Glutamatergic neuron (in vitro differentiated cells): ENCODE measurements at places on chromosomes 7 and 10. TPM values are rescaled to one million over a fixed set of nuclear protein-coding genes. Genes with fewer than 3 reads are reported as not detected.

DNA sequence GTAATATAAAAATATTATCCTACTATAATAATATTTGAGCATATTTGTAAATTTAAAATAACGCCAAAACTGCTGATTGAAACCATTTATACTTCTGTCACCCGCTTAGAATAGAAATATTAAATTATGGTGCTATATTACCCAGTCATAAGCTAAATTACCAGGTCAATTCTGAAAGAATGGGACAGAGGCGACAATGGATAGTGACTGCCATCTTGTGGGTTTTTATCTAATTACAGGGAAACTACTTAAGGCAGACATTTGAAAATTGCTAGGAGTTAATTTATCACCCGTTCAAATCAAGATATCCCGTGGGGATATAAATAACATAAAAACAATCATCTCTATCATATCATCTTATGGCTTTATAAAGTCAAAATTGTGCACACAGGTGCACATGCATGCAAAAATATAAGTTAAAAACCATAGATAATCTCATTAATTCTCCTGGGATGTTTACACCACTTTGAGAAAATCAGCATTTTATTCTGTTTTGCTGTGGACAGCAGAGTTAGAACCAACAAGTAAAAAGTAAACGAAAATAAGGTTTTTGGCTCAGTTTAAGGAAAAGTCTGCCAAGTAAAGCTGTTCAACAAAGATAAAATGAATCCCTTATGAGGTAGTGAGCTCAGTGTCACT lies 41.3 kb upstream of the HPSE2 start:
- DNase-seq: no peak

The CLDN3 gene
- not detected for total RNA-seq

GRCh38 chr7:99404235-99404976 lies 4.0 kb downstream of the PDAP1 start:
- DNase-seq: no peak

The PPP1R17 gene
- total RNA-seq: 657 TPM

- DNase-seq: no peak
Observed at GRCh38 chr7:139367438-139368155, 7.9 kb downstream of the LUC7L2 start.

DNA sequence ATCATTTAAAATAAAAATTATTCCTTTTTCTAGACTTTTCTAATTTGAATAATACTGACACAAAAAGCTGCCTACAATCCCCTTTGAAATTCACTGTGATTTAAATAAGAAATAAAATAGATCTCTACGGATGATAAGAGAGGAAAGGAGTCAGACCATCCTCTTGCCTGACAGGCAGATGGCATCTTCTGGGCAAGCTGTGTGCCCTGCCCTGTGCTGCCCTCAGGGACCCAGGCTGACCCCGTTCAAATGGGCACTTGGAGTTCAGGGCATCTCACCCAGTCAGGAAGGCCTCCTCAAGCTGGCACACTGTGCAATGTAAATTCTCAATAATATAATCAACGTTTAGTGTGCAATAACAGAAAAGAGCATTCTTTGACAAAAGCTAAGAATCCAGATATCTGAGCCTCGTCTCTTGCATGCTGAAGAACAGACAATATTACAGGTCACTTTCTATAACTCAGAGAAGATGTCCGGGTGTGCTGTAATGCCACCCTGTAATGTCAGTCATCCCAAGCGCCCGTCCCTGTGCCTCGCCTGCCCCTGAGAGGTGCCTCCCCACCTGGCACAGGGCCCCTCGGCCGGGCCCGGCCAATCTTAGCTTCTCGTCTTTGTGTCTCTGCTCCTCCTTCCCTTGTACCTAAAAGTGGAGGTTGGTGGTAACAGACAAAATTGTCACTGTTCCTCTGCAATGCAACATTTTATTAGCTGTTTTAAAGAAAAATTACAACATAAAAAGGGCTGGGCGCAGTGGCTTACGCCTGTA lies 263.3 kb downstream of the COBL start:
- DNase-seq: no peak

GRCh38 chr7:151871904-151872303 lies 5.0 kb downstream of the PRKAG2 start:
- DNase-seq: no peak

The CALML3 gene
- not detected for total RNA-seq

The CNNM1 gene
- 0.10 TPM for total RNA-seq

DNA sequence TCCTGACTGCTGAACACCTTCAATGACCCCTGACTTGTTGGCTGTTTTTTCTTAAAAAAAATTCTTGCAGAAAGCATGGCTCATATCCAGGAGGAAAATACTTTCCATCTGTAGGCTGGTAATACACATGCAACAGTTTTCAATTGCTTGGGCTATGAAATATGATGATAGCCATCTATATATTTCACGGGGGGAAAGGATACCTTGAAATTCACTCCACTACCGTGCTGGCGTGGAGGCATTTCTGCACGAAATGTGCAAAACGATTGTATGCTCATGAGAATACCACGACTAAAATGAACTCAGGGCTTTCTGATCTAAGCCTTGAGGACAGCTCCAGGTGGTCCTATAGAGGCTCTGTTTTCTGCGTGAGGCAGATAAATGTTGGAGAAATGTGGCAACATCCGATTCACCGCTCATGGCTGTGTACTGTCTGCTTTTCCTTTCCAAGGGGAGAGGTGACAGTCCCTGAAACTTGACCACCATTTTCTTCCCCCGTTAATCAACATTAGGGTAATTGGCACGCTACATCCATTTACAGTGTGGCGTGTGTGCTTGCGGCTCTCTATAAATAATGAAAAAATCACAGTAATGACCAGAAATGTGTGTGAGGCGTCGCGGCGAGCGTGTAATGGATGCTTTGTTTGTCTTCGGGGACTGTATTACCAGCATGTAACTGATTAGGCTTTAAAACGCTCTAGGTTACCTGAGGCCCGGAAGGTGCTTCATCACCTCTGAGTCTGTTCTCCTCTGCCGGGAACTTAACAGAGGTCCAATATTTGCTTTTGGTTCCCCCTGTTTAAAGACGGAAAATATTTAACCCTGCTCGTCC lies 12.8 kb upstream of the CARD11 start:
- no peak for DNase-seq

The DGKB gene
- 57.8 TPM for total RNA-seq

The JCAD gene
- 0.32 TPM for total RNA-seq

DNA sequence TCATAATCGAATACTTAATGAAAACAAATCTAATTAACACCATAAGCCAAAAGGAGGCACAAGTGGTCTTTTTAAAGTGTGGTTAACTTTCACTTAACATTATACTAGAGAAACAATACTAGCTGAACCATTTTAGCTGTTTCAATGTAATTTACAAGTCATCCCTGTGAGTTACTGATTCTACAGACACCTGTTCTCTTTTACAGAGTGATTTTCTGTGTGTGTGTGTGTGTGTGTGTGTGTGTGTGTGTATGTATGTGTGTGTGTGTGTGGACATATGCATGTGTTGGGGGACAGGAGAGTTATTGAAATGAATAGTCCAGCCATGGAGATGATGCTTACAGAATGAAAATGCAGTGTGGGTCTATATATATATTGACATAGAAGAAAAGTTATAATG lies 200.2 kb downstream of the DNAJC1 start:
- DNase-seq: no peak

GRCh38 chr7:70432567-70433001 lies 699.4 kb upstream of the GALNT17 start:
- peak; percentile 42 for DNase-seq

The C7orf57 gene
- not detected for total RNA-seq

DNA sequence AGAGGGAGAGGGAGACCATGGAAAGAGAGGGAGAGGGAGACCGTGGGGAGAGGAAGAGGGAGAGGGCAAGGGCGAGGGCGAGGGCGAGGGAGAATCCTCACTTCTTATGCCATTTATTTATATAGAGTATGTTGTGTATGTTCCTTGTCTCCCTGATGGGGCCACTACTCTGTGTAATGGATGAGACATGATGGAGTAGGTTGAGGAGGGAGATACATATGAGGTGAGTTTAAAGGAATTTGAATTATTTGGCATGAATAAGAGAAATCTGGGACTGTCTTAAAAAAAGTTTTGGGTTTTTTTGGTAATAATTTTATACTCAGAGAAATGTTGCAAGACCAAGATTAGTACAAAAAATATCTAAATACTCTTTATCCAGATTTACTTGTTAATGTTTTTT lies 20.1 kb downstream of the CCSER2 start:
- no peak for DNase-seq

The SCART1 gene
- 3.8 TPM for total RNA-seq

GRCh38 chr10:97280783-97281182 lies 11.7 kb downstream of the ARHGAP19 start:
- no peak for DNase-seq

The ZNF727 gene
- not detected for total RNA-seq

The SPAM1 gene
- total RNA-seq: not detected

GRCh38 chr7:29328811-29329210 lies 134.2 kb downstream of the CHN2 start:
- DNase-seq: no peak

DNA sequence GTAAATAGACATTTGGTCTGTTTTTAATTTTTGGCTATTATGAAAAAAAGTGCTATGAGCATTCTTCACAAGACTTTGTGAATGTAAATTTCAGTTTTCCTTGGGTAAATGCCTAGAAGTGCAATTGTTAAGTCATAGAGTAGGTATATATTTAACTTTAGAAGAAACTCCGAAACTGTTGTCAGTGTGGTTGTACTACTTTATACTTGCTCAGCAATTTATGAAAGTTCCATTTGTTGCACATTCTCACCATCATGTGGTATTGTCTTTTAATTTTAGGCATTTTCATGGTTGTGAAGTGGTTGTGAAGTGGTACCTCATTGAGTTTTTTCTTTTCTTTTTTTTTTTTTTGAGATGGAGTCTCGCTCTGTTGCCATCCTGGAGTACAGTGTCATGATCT lies 60.0 kb downstream of the TYW1 start:
- no peak for DNase-seq

DNA sequence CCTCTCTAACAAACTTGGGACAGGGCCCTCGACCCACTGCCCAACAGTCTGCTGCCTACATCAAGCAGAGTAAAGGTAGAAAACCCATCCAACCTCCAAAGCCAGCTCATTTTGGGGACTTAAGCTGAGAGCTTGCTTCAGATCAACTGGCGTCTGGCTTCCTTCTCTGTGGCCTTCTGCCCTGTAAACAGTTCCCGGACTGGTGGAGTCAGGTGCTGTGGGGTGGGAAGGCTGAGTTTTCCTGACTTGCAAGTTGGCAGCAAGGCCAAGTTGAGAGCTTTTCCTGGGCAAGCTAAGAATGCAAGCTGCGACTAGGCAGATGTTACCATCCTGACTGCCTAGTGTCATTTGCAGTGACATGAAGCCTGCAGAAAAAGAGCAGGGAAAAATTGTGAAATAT lies 3.7 kb downstream of the GALNT17 start:
- no peak for DNase-seq

- no peak for DNase-seq
Observed at GRCh38 chr10:117140525-117140902, 2.4 kb upstream of the VAX1 start.

The SFTPA1 gene
- total RNA-seq: not detected

DNA sequence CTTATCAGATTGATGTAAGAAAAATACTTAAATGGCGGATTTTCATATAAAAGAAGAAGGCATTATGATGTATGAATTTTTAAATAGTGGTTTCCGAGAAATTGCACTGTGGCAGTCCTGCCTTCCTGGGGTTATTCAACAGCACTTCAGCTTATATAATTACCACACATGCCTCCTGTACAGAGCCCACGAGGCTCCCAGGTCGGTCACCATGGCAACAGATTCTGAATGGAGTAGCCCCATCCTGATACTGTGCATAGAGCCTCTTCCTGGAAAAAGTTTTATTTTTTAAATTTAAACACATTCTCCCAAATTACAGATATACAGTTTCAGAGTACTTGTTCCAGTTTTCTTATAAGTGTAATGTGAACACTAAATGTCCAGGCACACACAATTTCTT lies 15.9 kb upstream of the ASB4 start:
- no peak for DNase-seq

The NME8 gene
- not detected for total RNA-seq

DNA sequence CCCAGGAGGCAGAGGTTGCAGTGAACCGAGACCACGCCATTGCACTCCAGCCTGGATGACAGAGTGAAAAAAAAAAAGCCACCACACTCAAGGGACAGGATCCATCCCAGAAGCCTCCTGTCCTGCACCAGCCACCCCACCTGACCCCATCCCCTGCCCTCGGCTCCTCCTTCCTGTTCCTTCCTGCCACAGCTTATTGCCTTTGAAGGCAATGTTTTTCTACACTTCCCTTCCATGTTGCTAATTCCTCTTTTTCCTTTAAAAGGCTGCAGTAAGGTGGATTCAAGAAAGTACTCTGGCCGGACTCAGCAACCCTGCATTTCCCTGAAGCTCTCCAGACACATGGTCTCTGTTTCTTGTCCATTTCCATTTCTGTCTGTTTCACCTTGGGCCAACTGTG lies 80.9 kb downstream of the FAM171A1 start:
- DNase-seq: no peak

DNA sequence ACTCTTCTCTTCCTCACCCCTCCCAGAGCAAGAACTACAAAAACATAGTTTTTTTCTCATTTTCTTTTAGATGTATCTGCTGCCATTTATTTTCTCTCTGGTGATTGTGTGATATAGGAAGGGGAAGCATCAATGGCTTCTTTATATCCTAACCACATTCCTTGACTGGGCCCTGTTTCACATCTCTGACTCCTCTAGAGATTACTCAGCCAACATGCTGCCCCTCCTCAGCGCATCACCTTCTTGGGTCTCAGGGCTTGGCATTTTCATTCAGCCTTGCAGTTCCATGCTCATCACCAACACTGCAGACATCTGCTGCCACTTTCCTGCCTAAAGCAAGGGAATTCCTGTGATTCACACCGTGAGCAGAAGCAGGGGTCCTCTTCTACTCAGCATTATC lies 705.5 kb downstream of the AUTS2 start:
- no peak for DNase-seq

DNA sequence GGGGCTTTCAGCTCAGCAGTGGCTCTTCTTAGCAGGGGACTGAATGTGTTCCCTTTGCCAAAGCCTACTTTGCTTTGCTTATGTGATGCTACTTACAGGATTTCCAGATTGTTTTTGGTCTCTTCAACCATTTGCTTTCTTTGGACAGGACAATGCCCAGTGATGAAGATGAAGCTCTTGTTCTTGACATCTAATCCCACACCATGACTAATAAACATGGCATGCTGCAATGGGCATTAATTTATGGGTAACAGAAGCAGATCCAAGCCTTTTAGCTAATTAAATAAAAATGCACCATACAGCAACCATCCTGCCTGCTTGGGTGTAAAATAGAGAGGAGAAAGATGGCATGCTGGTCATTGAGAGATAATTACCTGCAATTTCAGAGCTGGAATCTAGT lies 175.5 kb upstream of the ITGB1 start:
- DNase-seq: no peak

The MTERF1 gene
- 17.0 TPM for total RNA-seq

The ANKRD30A gene
- total RNA-seq: not detected

- DNase-seq: no peak
Observed at GRCh38 chr10:21858455-21858854, 145.1 kb downstream of the DNAJC1 start.

- DNase-seq: no peak
Observed at GRCh38 chr10:83862723-83863122, 276.6 kb upstream of the GHITM start.

DNA sequence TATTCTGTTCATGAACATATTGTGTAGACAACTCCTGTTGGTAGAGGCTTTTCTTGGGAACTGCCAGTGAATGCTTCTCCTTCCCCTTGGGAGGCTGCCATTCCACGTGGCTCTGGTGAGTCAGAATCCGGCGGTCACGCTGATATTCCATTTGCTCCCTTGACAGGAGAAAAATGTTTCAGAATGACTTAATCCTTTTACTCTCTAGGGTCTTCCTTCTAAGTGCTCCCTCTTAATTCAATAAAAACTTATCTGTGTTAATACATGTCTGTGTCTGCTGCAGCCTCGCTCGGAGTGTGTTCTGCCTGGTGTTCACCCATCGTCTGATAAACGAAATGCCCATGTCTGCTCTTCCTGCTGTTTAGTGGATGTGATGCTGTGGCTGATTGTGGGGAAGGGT lies 278.6 kb downstream of the ARHGAP12 start:
- peak; percentile 75 for DNase-seq
